GM12878 (cell line): ENCODE measurements at places on chromosomes 4 and X.

DNA sequence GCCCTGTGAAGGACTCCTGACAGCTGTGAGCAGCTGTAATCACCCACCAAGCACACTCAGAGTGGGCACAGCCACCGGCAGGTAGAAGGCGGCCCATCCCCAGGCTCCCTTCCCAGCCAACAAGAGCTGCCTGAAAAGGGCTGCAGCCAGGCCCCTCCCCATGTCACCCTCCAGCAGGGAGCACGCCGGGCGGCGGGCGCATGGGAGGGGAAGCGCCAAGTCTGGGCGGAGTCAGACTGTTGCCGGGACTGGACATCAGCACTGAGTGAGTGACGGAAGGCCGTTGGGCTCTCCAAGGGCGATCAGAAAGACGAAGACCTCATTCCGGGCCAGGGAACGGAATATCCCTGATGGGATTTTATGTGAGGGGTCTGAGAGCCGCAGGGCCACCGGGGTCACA lies 82.1 kb downstream of the PPP2R2C start:
- H3K27me3 ChIP-seq: no peaks in the 10 kb centered on the region
- H3K27ac ChIP-seq: no peak overlapping the region
- no peaks in the 10 kb centered on the region for H3K36me3 ChIP-seq
- no peak for DNase-seq
- H3K4me3 ChIP-seq: no peak overlapping the region

- no peaks in the 10 kb centered on the region for H3K4me1 ChIP-seq
- no peak overlapping the region for H3K4me3 ChIP-seq
- no peak for DNase-seq
- no peaks in the 10 kb centered on the region for H3K27me3 ChIP-seq
Measured at GRCh38 chr4:7831330-7831729, 108.3 kb downstream of the AFAP1 start.

GRCh38 chr4:77226939-77227705 lies 70.1 kb downstream of the CCNG2 start:
- H3K4me1 ChIP-seq: no peaks in the 10 kb centered on the region
- H3K4me3 ChIP-seq: no peak overlapping the region
- H3K36me3 ChIP-seq: no peaks in the 10 kb centered on the region
- no peak overlapping the region for H3K27ac ChIP-seq
- H3K27me3 ChIP-seq: peaks cover 7% of the 10 kb centered on the region

DNA sequence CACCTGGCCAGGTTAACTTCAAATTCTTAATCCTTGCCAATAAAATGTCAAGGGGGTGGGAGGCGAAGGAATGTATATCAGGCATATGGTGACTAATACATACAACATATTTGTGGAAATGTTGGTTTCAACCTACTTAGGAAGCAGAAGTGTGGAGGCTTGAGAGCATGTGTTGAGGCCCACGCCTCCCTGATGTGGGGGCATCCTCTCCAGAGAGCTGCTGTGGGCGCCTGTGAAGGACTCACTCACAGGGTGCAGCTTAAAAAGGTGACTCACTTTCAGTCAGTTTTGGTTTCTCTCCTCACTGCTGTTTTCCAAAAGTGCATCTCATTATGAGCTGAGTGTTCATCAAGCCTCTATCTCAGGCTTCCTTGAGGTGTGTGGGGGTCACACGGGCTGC lies 27.5 kb downstream of the LNX1 start:
- H3K36me3 ChIP-seq: no peaks in the 10 kb centered on the region
- H3K4me3 ChIP-seq: no peak overlapping the region
- no peaks in the 10 kb centered on the region; the same call in 1 of the 2 replicates for H3K4me1 ChIP-seq
- no peak overlapping the region for H3K27ac ChIP-seq
- H3K27me3 ChIP-seq: no peaks in the 10 kb centered on the region

- no peak overlapping the region for H3K27ac ChIP-seq
- no peaks in the 10 kb centered on the region for H3K36me3 ChIP-seq
- no peaks in the 10 kb centered on the region for H3K27me3 ChIP-seq
- DNase-seq: no peak
Measured at GRCh38 chr4:168837922-168838321, 172.1 kb downstream of the CBR4 start.

DNA sequence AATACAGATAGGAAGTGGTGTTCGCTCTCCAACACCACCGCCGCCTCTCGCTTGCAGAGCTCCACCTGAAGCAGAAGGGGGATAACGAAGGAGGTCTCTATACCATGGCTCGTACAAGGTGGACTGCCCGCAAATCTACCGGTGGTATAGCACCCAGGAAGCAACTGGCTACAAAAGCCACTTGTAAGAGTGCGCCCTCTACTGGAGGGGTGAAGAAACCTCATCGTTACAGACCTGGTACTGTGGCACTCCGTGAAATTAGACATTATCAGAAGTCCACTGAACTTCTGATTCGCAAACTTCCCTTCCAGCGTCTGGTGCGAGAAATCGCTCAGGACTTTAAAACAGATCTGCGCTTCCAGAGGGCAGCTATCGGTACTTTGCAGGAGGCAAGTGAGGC lies 5.2 kb upstream of the BMP15 start:
- no peaks in the 10 kb centered on the region; the same call in 1 of the 2 replicates for H3K27me3 ChIP-seq
- H3K4me1 ChIP-seq: no peaks in the 10 kb centered on the region
- no peak overlapping the region for H3K27ac ChIP-seq
- no peaks in the 10 kb centered on the region for H3K36me3 ChIP-seq

- H3K27ac ChIP-seq: no peak overlapping the region
- DNase-seq: no peak
- H3K4me1 ChIP-seq: no peaks in the 10 kb centered on the region
- no peaks in the 10 kb centered on the region for H3K27me3 ChIP-seq
- peaks cover 5% of the 10 kb centered on the region; the same call in 1 of the 2 replicates for H3K36me3 ChIP-seq
Measured at GRCh38 chrX:154048398-154048797, 28.7 kb upstream of the IRAK1 start.
